Thymus (tissue), 14 donors: ENCODE measurements at places on chromosomes 1 and 21. TPM values are rescaled to one million over a fixed set of nuclear protein-coding genes. Genes with fewer than 3 reads are reported as not detected.

- no peak for DNase-seq
- H3K27me3 ChIP-seq = no peaks in the 10 kb centered on the region
- H3K4me3 ChIP-seq = no peak overlapping the region
- no peaks in the 10 kb centered on the region for H3K4me1 ChIP-seq
- H3K36me3 ChIP-seq = no peaks in the 10 kb centered on the region
Measured at GRCh38 chr1:7335224-7335879, 435.7 kb upstream of the VAMP3 start.

- H3K4me3 ChIP-seq = no peak overlapping the region
- H3K36me3 ChIP-seq = no peaks in the 10 kb centered on the region
- H3K4me1 ChIP-seq = peaks cover 2% of the 10 kb centered on the region
Measured at GRCh38 chr1:159939678-159940002, 5.8 kb downstream of the IGSF9 start.

The ATP1A2 gene
- total RNA-seq = 0.38 TPM

The SMCP gene
- not detected for total RNA-seq

The EDARADD gene
- 4.2 TPM for total RNA-seq

The TNFRSF1B gene
- 19.1 TPM for total RNA-seq

The EPHA2 gene
- total RNA-seq = 1.4 TPM

DNA sequence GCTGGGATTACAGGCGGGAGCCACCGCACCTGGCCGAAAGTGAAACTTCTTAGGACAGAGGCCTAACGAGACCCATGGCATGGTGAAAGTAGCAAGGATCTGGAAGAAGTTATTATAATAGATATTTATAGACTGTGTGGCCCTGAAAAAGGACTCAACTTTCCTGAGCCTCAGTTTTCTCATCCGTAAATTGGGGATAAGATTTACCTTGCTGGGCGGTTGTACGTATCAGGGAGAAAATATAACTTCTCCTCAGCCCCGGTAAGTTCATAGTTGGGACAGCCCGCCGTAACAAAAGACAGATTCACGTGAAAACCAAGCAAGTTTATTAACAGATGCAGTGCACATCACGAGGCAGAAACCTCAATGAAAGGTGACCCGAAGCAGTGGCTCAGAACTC lies 5.5 kb upstream of the PIK3CD start:
- no peaks in the 10 kb centered on the region for H3K27me3 ChIP-seq
- peaks cover 5% of the 10 kb centered on the region for H3K4me1 ChIP-seq
- no peak overlapping the region for H3K27ac ChIP-seq
- H3K4me3 ChIP-seq = no peak overlapping the region
- H3K36me3 ChIP-seq = peaks cover 4% of the 10 kb centered on the region

The FCER1G gene
- total RNA-seq = 24.0 TPM

GRCh38 chr1:23889074-23889473 lies 21.0 kb upstream of the FUCA1 start:
- no peak overlapping the region for H3K27ac ChIP-seq
- DNase-seq = no peak
- no peaks in the 10 kb centered on the region for H3K27me3 ChIP-seq
- H3K4me3 ChIP-seq = no peak overlapping the region
- H3K4me1 ChIP-seq = no peaks in the 10 kb centered on the region

- no peak overlapping the region for H3K4me3 ChIP-seq
- no peak overlapping the region for H3K27ac ChIP-seq
- peaks cover 88% of the 10 kb centered on the region for H3K36me3 ChIP-seq
- no peaks in the 10 kb centered on the region for H3K4me1 ChIP-seq
- no peaks in the 10 kb centered on the region for H3K27me3 ChIP-seq
- no peak for DNase-seq
Measured at GRCh38 chr1:185297982-185298381, 19.1 kb downstream of the IVNS1ABP start.

GRCh38 chr1:66503841-66504470 lies 30.0 kb upstream of the SGIP1 start:
- H3K36me3 ChIP-seq = no peaks in the 10 kb centered on the region
- no peak overlapping the region for H3K4me3 ChIP-seq
- no peak overlapping the region for H3K27ac ChIP-seq
- H3K4me1 ChIP-seq = no peaks in the 10 kb centered on the region

The S100B gene
- total RNA-seq = 36.5 TPM

The STYXL2 gene
- 0.24 TPM for total RNA-seq

DNA sequence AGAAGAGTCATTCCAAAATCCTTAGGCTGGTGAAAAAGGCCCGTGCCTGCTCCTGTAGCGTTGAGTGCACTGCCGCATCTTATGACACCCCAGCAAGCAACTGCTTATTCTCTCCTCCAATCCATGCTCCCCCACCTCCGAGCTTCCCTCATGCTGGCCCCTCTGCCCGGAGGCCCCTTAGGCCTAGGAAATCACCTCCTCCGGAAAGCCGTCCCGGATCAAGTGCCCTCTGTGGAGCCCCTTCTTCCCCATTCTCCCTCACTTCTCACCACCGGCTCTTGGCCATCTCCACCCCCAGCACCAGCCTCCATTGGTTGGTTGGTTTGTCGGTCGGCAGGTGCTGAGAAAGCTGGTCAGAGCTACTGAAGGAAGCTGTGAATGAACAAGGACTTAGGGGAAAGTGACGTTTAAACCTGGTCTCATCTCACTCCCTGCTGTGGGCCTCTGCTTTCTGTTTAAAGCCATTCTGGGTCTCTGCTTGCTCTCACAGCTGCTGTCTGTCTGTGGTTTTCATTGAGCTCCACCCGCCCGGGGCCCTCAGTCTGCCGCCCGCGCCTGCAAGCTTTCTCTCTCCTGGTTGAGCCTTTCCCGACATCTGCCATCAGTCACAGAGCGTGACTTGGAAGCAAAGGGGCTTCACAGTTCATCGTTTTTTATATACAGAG lies 122.2 kb downstream of the KCNN3 start:
- H3K4me1 ChIP-seq = peaks cover 58% of the 10 kb centered on the region
- H3K4me3 ChIP-seq = peak overlapping the region; percentile 21
- H3K36me3 ChIP-seq = no peaks in the 10 kb centered on the region
- DNase-seq = peak; percentile 74
- no peaks in the 10 kb centered on the region for H3K27me3 ChIP-seq
- peak overlapping the region; percentile 77 for H3K27ac ChIP-seq

The ERG gene
- 3.9 TPM for total RNA-seq

GRCh38 chr1:99527078-99527477 lies 118.8 kb upstream of the PALMD start:
- no peak overlapping the region for H3K27ac ChIP-seq
- no peak for DNase-seq
- H3K27me3 ChIP-seq = no peaks in the 10 kb centered on the region
- no peaks in the 10 kb centered on the region for H3K4me1 ChIP-seq

The MPL gene
- total RNA-seq = 0.05 TPM

- DNase-seq = no peak
- no peaks in the 10 kb centered on the region for H3K27me3 ChIP-seq
- H3K36me3 ChIP-seq = no peaks in the 10 kb centered on the region
- H3K4me3 ChIP-seq = no peak overlapping the region
- peaks cover 15% of the 10 kb centered on the region for H3K4me1 ChIP-seq
Measured at GRCh38 chr1:229987953-229988352, 79.1 kb upstream of the GALNT2 start.

DNA sequence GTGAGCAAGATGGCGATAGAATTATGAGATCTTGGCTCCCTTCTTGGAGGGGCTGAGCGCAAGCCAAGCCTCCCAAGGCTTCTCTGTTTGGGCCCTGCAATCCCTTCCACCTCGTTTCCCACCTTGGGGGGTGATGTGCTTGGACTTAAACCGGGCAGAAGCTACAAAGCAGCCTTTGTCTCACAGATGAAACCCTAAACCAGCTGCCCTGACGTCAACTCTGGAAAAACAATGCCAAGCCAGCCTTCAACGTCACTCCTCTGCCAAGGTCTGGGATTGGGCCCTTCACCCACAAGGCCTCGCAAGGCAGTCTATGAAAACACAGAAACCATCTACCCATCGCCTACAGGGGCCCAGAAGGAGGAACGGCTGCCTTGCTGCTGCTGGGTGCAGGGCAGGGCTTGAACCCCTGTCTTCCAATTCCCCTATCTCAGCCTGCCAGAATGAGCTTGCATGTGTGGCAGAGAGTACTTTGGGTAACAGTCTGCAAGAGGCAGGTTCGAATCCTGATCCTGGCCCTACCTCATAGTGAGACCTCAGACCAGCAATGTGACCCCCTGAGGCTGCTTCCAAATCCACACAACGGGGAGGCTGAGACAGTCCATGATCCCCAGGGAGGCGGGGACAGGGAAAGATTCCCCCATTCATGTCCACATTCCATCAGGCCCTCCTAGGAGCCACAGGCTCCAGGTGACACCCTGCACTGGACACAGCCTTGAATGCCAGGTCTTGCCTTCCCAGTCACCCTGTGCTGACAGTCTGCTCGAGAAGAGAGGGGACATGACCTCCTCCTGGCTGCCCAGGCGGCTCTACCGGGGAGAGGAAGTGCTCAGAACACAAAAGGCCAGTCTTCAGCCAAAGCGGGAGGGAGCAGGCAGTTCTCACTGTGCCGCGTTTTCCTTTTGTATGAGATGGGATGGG lies 15.0 kb downstream of the IFFO2 start:
- H3K4me3 ChIP-seq = no peak overlapping the region
- H3K36me3 ChIP-seq = no peaks in the 10 kb centered on the region
- H3K4me1 ChIP-seq = peaks cover 2% of the 10 kb centered on the region
- DNase-seq = no peak
- no peaks in the 10 kb centered on the region for H3K27me3 ChIP-seq
- H3K27ac ChIP-seq = no peak overlapping the region

The MAP10 gene
- 8.6 TPM for total RNA-seq
